ENCODE measurements at places on chromosomes 6 and 20. TPM values are rescaled to one million over a fixed set of nuclear protein-coding genes. Genes with fewer than 3 reads are reported as not detected.

- DNase-seq = no peak
Measured at GRCh38 chr6:107114926-107115694, at the start of gene BEND3. BEND3 (minus strand) TSS chr6:107115515; CDS start chr6:107099285, 16,230 bp downstream.

The SAMD3 gene
- 0.45 TPM for total RNA-seq

DNA sequence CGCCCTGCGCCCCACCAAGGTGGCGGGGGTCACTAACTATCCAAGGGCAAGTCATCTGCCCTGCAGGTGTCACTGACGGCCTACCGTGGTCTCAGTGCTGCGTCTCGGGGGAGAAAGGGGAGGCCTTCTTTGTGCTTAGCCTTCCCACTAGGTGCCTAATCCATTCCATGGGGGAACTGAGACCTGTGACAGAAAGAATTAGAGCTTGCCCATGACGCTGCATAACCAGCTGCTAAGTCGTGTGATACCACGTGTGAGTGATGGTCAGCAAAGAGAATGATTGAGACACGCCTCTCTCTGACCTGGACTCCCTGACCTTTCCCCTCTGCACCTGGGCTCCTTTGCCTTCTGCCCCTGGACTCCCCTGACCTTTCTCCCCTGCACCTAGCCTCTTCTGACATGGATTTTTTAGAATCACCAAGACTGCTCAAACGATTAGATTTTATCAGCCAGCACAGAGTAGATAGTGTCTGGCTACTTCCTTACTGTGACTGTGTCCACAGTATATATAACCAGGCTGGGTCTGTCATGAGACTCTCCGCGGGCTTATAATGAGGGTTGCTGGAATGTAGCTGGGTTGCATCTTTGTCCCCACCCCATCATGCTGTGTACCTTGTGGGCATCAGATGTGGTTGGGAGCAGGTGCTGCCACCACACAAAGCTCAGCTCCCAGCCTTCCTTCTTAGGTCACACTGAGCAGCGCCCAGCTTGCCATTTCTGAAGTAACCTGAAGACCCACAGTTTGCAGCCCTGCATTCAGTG is 140.6 kb downstream of the TMEM242 start:
- no peak for DNase-seq

DNA sequence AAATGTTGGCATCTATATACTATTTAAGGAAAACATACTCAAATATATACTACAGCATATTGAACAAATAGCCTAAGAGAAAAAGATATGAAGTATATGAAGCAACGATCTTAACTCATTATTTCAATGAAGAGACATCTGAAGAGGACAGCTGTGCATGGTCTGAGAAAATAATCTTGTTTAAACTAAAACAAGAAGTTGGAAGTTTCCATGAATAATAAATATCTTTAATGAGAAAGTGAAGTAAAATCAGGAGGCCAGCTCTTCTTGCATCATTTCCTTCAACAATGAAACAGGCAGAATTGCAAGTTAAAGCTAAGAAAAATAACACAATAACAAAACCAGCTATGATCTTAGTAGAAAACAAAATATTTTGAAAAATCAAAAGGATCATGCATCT is 1265.4 kb upstream of the MAP3K7 start:
- no peak for DNase-seq

DNA sequence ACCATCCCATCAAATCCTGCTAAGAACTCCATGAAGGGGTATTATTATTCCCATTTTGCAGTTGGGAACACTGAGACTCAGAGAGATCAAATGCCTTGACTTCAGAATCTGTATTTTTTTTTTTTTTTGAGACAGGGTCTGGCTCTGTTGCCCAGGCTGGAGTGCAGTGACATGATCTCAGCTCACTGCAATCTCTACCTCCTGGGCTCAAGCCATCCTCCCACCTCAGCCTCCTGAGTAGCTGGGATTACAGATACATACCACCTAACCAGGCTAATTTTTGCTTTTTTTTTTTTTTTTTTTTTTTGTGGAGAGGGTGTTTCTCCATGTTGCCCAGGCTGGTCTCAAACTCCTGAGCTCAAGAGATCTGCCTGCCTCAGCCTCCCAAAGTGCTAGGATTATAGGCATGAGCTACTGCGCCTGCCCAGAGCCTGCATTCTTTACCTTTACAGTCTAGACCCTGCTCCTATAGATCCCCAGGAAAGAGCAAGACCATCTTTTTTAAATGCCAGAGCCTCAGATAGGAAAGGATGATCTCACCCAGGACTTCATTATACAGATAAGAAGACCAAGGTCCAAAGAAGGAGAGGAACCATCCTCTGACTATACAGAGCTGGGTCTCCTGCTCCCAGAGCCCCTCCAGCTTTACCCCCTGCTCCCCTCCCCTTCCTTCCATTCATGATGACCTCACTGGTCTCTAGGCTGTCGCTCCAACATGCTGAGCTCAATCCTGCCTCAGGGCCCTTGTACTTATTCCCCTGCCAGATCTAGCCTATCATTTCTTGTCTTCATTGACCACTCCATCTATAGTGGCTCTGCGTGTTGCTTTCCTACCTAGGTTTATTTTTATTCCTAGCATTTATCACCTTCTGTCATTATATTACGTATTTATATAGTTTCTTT is 138.6 kb downstream of the CEBPB start:
- no peak for DNase-seq

The CRIP3 gene
- not detected for total RNA-seq

DNA sequence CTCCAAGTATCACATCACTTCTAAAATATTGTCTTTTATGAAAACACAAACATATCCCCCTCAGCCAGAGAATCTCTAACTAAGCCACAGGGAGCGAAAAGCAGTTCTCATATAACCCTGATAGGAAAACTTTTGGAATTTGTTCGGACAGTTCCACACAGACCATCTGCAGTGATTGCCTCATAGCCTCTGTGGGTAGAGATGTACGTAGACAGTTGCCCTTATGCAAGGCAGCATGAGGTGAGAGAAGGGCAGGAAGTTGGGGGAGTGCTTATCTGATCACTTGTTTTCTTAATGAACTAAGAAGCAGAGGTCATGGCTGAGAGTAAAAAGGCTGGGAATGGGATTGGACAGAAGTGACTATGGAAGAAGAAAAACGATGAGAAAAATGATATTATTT is 39.6 kb downstream of the SLC23A2 start:
- peak; percentile 93 for DNase-seq

The CLIC5 gene
- 0.14 TPM for total RNA-seq

GRCh38 chr6:15511248-15512125 is 151.3 kb downstream of the DTNBP1 start:
- DNase-seq = no peak

DNA sequence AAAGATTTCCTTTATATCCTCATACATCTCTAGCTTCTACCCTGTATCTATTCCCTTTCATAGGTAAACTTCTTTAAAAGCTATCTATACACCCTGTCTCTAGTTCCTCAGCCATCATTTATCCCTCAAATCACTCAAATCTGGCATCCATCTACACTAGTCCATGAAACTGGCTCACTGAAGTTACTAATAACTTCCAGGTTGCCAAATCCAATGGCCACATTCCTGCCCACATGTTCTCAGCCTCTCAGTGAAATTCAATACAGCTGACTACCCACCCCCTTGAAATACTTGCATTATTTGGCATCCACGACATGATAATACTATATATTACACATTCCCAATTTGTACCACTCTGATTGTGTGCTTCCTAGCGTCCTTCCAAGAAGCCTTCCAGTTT is 8.7 kb downstream of the REPS1 start:
- DNase-seq = no peak

DNA sequence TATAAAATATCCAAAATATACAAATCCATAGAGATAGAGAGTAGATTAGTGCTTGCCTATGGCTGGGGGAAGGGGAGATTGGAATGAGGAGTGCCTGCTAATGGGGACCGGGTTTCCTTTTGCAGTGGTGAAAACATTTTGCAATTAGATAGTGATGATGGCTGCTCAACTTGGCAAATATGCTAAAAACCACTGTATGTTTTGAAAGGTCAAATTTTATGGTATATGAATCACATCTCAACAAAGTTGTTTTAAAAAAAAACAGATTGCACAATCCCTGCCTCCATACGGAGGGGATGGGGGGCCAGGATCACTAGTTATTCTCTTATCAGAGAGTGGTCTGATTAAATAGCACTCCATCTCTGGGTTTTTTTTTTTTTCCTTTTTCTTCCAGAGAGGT is 76.9 kb upstream of the RIPOR2 start:
- peak; percentile 79 for DNase-seq

DNA sequence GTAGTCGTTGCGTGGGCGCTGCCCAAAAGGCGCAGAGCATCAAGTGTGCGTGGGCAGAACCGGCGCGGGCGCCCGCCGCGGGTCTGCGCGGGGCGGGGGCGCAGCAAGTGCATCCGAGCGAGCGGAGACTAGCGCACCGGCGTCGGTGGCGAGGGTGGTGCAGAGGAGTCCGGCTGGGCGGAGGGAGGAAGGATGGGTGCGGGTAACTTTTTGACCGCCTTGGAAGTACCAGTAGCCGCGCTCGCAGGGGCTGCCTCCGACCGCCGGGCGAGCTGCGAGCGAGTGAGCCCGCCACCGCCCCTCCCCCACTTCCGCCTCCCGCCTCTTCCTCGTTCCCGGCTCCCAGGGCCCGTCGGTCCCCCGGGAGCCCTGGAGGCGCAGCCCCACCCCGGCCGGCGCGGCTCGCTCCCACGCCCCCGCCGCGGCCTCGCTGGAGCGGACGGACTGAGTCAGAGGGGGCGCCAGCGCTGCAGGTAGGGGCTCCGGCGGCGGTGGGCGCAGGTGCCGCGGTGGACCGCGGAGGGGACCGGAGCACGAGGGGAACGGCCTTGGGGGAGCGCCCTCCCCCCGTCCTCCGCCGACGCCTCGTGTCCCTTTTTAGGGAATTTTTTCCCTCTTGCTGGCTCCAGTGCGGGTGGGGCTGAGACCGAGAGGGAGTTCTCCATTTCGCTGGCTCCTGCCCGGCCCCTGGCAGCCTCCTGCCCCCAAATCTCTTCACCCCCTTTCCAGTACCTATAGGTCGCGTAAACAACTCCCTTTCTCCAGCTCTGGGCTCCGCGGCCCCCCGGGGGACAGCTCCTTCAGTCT is 1.6 kb upstream of the DBNDD2 start:
- peak; percentile 2 for DNase-seq

DNA sequence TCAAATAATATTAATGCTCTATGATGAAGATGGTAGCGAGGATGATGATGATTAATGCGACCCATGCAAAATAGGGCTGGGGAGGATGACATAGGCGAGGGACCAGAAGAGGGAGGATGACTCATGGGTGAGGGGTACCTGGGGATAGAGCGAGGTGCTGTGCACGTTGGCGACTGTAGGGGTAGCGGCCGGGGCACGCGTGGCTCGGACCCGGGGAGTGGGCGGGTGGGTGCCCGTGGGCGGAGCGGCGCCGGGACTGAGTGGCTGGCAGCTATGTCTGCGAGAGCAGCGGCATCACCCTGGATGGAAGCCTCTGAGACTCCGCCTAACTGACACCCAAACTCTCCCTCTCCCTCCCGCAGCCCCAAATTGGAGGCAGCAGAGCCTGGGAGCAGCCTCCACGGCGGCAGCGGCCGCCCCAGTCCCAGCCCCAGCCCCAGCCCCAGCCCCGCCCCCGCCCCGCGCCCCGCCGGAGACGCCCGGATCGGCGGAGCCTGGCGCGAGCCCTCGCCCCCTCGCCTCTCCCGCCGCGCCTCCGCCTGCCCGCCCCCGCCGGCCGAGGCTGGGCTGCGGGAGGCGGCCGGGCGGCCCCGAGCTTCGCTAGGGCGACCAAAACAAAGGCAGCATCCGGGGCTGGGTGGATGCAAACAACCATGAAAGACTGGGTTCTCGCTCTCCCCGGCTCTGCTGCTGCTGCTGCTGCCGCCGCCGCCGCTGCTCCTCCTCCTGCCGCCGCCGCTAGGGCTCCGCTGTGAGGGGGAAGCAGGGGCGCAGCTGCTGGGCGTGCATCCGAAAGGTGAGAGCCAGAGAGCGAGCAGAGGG is at the start of gene RIMS1:
Gene RIMS1 (plus strand): TSS at position 367 of the 822 bp plus-strand sequence. CDS start 474 bp downstream, outside the sequence.
- peak; percentile 3 for DNase-seq

The IL17F gene
- not detected for total RNA-seq

GRCh38 chr6:163415620-163416556 is 1.4 kb downstream of the QKI start:
- peak; percentile 52 for DNase-seq

The OR2J3 gene
- total RNA-seq = not detected

The WASF1 gene
- total RNA-seq = 26.3 TPM

- DNase-seq = no peak
Measured at GRCh38 chr20:12175538-12175937, 257.8 kb downstream of the BTBD3 start.

The TMEM63B gene
- total RNA-seq = 86.6 TPM

The LY6G6C gene
- 0.66 TPM for total RNA-seq

GRCh38 chr6:108676555-108676954 is 115.8 kb downstream of the FOXO3 start:
- no peak for DNase-seq

The TINAG gene
- not detected for total RNA-seq

The BTN1A1 gene
- total RNA-seq = not detected

The FAM83C gene
- not detected for total RNA-seq

The RIPPLY2 gene
- not detected for total RNA-seq

- no peak for DNase-seq
Measured at GRCh38 chr20:22861990-22862389, 173.1 kb upstream of the SSTR4 start.

- DNase-seq = no peak
Measured at GRCh38 chr6:30685157-30686008, 1.1 kb downstream of the PPP1R18 start.

Data from astrocyte (in vitro differentiated cells and primary cell).